ENCODE measurements at places on chromosomes 3 and 15.

DNA sequence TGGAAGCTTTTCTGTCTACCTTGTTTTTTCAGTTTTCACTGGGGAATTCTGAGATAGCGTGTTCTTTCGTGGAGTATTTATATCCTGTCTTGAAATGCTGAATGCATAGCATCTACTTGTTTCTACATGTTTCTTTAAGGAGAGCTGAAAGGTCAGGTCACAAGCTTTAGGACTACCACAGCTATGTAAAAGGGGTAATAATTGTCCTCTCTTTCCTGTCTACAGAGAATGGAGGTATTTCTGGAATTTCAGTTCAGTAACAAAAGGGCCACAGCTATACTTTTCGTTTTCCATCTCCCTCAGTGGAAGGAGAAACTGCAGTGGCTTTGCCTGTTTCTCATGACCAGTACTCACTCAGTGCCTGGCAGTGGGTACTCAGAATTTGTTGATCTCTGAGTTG is 4.7 kb downstream of the INAFM2 start:
- no peak for DNase-seq

DNA sequence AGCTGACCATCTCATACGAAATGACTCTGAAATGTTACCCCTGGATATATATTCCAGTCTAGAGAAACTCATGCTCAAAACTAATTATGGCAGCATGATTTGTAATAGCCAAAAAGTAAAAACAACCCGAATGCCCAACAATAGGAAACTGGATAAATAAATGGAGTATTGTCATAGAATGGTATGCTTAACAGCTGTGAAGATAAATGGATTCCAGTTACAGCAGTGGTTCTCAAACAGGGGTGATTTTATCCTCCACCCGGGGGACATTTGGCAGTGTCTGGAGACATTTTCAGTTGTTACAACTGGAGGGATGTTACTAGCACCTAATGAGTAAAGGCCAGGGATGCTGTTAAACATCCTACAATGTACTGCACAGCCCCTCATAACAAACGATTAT is 52.3 kb upstream of the PIAS1 start:
- no peak for DNase-seq

DNA sequence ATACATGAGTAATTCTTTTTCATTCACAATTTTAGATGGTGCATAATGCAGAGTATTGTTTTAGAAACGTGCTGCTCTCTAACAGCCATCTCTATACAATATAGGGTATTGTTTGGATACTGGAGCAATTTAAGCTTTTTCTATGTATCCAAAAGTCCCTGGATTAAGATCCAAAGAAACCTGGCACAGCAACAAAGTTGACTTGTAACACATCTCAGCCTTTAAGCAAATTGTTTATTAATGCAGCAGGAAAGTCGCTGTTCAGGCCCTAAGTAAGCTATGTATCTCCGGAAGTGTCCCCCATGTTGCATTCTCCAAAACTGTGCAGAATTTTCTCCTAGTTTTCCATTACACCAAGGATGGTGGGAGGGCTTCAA is 7.3 kb downstream of the VGLL4 start:
- no peak for DNase-seq

DNA sequence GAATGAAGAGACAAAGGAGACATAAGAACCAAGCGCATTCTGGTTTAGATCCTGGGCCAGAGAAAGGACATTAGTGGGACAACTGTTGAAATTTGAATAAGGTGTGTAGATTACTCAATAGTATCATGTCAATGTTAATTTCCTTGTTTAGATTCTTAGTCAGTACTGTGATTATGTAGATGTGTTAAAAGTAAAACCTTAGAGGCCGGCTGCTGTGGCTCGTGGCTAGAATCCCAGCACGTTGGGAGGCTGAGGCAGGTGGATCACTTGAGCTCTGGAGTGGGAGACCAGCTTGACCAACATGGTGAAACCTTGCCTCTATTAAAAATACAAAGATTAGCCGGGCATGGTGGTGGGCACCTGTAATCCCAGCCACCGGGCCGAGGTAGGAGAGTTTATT is 26.7 kb downstream of the CYP8B1 start:
- no peak for DNase-seq

- no peak for DNase-seq
Observed at GRCh38 chr15:92044203-92044909, 190.8 kb downstream of the SLCO3A1 start.

GRCh38 chr3:197800379-197800778 is 9.3 kb downstream of the LRCH3 start:
- no peak for DNase-seq

DNA sequence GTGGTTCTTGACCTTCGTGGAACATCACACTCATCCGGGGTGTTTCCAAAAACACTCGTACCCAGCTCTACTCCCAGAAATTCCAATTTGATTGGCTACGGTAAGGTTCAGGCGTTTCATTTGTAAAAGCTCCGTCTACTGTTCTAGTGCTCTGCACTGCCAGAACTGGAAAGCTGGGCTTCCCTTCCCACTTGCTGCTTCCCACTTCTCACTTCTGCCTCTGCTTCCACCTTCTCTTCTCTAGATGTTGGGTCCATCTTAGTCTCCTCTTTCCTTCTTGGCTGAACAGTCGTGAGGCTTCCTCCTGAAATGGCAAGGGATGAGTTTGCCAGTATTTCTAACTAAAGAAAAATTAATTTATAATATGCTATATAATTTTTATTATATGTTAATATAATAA is 29.8 kb upstream of the RHCG start:
- DNase-seq, result no peak

GRCh38 chr3:38645076-38645475 is 4.4 kb downstream of the SCN5A start:
- no peak for DNase-seq

DNA sequence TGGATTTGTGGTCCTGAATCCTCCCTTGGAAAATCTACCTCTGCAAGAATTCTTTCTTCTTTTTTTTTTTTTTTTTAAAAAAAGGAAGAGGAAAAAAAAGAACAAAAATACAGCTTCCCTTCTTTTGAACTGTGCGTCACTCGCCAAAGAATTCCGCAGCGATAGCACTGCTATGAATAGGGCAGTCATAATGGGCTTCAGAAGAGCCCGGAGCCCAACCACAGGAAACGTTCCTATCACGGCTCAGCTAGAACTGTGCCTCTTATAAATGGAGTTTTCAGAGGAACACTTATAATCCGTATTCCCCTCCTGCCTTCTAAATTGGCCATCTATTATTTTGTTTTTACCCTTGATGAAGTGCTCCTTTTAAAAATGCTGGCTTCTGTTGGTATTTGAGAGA is 227.7 kb downstream of the ADAMTS17 start:
- DNase-seq, result no peak

DNA sequence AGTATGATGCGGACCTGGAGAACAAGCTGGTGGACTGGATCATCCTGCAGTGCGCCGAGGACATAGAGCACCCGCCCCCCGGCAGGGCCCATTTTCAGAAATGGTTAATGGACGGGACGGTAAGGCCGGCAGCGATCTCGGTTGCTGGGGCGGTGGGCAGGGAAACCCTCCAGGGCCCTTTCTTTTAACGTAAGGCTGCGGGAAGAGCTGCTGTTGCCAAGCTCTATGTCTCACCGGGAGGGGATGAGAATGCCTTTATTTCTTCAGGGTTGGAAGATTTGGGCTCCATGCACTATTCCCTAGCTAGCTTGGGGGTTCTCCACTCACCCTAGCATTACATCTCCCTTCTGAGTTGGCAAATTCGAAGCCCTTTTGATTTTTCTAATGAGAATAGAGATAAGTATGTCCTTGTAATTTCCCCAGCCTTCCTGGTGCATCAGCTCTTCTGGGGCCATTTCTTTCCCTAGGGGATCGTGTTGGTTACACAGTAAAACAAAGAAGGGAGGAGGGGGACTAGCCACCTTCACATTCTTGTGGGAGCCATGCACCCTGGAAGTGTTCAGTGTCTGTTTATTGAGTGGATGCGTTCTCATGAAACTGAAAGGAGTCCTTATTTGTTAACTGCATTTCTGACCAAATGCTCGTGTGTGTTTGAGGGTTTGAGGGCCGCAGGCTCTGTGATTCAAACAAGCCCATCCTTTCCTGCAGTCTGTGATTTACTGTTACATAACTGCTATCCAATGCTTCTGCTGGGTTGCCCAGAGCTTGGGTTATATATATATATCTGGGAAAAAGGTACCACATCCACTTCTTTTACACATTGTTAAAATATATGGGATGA is 982 bp downstream of the TAGLN3 start:
- DNase-seq, result no peak

GRCh38 chr3:115402651-115403050 is 220.7 kb upstream of the GAP43 start:
- DNase-seq, result no peak

GRCh38 chr3:99846477-99847160 is 29.0 kb downstream of the CMSS1 start:
- no peak for DNase-seq

- DNase-seq, result no peak
Observed at GRCh38 chr15:74937272-74937589, 642 bp downstream of the COX5A start.

- no peak for DNase-seq
Observed at GRCh38 chr3:98240131-98240530, 23.9 kb upstream of the OR5H6 start.

GRCh38 chr3:52453496-52454249 is at the start of gene TNNC1:
TNNC1 (minus strand) TSS chr3:52454041; CDS start chr3:52454015, 26 bp downstream.
- no peak for DNase-seq

DNA sequence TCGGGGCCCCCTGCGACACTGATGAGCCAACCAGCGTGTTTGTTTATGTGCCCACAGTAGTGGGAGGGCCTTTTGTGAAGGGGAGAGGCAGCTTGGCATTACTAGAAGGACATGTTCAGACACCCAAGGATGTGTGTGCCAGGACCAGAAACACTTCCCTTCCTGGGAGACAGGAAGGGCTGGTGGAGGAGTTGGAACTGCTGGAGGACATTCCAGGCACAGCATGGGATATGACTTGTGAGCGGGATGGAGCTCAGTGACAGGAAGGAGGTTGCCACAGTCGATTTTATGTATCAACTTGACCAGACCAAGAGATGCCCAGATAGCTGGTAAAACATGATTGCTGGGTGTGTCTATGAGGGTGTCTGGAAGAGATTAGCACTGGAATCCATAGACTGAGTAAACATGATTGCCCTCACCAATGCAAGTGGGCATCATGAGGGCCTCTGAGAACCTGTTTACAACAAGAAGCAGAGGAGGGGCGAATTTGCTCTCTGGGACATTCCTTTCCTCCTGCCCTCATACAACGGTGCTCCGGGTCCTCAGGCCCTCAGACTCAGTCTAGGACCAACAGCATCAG is 106.4 kb upstream of the TLE3 start:
- no peak for DNase-seq

DNA sequence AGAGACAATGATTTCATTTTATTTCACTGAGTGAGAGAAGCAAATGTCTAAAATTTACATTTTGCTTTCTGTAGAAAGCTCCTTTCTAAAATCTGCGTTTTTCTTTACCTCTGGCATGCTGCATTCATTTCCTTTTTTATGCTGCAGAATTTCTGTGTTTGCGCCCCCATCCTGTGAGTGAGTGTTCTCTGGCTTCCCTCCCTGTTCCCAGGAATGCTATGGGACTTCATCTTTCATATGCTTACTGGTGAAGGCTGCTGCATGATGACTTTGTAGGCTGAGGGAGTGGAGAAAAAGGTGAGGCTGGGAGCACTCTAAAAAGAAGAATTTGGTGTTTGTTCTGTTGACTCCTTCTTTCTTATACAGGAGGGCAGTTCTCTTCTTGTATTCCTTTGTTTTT is 7.7 kb upstream of the TMC3 start:
- DNase-seq, result no peak

GRCh38 chr3:118984699-118985098 is 49.9 kb downstream of the IGSF11 start:
- no peak for DNase-seq

GRCh38 chr3:131750256-131750655 is 247.5 kb upstream of the MRPL3 start:
- DNase-seq, result no peak

- no peak for DNase-seq
Observed at GRCh38 chr3:20072422-20072821, 32.2 kb downstream of the KAT2B start.

GRCh38 chr3:101940521-101941317 is 91.4 kb downstream of the NFKBIZ start:
- no peak for DNase-seq

GRCh38 chr15:78993931-78994530 is 49.2 kb upstream of the CTSH start:
- no peak for DNase-seq

DNA sequence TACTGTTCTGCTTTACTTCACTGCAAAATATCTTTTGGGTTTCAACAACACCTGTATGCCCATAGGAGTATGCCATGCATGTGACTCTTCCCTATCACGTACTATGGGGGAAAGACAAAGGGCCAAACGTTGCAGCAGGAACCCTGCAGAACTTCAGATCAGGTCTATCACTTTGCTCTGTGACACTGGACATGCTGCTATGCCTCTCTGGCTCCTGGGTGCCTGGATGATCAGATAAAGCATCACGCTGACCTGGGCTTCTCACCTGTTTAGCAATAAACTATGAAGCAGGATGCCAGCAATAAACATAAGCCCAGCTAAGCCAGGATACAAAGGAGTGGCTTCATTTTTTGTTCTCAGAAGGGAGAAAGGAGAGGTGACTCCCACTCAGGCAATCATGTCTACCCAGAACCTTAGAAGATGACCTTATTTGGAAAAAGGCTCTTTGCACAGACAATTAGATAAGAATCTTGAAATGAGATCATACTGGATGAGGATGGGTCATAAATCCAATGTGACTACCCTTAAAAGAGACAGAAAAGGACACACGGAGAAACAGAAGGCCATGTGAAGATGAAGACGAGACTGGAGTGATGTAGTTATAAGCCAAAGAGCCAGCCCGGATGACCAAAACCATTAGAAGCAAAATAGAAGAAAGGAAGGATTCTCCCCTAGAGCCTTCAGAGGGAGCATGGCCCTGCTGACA is 19.3 kb downstream of the POMGNT2 start:
- DNase-seq, result no peak

DNA sequence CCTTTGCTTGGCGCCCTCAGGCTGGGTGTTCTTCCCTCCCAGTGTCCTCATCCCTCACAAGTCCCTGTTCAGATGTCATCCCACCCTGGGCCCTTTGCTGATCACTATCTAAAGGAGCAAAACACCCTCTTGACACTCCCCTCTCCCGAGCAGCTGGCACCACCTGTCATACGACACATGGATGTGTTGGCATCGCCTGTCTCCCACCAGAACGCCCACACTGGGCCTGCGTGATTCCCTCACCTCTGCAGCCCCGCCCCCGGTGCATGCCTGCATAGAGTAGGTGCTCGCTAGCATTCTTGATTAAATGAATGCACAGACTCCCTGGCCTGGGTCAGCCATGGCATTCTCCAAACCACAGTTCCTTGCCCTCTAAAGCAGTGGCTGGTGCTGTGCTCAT is 75.8 kb downstream of the DNAJB8 start:
- DNase-seq, result no peak

GRCh38 chr3:59531066-59531745 is 481.4 kb upstream of the CFAP20DC start:
- no peak for DNase-seq

DNA sequence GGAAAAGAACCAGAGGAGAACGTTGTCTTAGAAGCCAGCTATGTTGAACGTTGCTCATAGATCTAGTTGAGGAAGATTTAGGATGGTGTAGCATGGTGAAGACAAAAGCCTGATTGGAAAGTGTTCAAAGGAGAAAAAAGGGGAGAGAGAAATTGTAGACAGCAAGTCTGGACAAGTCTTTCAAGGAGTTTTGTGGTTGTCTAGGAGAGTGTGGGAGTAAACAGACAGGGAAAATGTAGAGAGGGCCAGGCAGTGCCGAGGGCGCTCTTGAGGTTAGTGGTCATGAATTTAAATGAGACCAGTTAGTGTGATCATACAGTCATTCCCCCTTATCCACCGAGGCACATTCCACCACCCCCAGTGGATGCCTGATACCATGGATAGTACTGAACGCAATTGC is 167.5 kb upstream of the IL12A start:
- no peak for DNase-seq
